Spleen (tissue), 13 donors: ENCODE measurements at places on chromosomes 7 and 10.

- no peak for DNase-seq
Observed at GRCh38 chr10:96578633-96579032, 8.2 kb downstream of the TM9SF3 start.

GRCh38 chr7:836429-836828, 4.2 kb downstream of the SUN1 start:
- no peak for DNase-seq

DNA sequence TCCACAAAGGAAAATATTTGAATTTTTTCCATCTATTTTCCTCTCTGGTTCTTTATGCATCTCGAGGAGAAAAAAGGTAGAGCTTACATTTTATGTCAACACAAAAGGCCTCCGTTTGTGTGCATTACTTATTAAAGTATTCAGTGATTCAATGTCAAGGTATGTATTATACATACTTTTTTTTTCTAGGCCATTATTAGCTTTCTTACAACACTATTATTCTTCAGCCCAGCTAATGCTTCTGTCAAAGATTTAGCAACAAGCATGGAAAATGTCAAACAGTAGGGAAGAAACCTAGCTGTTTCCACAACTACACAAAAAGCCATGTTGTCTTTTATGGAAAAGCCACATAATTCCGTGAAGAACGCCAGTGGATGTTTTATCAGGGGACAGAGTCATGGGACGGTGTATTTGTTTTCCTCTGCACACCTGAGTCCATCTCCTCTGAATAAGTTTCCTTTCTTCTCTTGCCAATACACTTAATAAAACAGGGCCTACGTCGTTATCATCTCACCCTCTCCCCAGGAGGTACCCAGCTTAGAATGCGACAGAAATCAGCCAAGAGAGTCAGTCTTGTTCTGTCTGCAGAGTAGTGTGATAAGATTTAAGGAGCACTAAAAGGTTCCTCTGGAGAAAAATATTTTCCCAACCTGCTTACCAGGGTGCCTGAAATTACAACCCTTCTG, 209.7 kb upstream of the AUTS2 start:
- no peak for DNase-seq

DNA sequence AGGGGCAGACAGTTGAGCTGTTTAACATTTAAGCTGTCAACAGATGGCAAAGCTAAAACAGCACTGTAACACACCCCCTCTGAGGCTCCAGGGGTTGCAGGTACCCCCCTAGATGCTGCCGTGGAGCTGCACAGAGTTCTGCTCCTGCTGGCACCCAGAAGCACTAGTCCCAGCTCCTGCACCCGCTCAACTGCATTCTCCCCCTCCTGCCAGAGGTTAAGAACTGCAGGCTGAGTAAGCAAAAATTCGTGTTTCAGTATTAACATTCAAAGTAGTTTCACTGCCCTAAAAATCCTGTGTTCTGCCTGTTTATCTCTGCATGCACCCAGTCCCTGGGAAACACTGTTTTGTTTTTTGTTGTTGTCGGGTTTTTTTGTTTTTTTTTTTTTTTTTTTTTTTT, 790.8 kb upstream of the KCND2 start:
- DNase-seq = peak; percentile 43

- no peak for DNase-seq
Observed at GRCh38 chr10:287026-287709, 151.9 kb downstream of the ZMYND11 start.
